CD4-positive, alpha-beta T cell treated with Interleukin-15 for 1 hour (primary cell): ENCODE measurements at places on chromosomes 2 and 18.

DNA sequence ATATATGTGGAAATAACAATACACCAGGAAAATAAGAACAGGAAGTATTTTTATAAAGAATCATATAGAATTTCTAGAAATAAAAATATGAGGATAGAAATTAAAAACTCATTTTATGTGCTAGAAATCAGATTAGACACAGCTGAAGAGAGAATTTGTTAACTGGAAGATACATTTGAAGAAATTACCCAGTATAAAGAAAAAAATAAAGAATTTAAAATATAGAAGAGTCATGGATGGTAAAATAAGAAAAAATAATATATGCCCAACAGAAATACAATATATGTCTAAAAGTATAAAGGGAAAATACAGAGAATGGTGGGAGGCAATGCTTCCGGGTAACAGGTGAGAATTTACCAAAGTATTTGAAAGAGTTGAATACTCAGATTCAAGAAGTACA lies 539.9 kb downstream of the NR4A2 start:
- no peak for DNase-seq

DNA sequence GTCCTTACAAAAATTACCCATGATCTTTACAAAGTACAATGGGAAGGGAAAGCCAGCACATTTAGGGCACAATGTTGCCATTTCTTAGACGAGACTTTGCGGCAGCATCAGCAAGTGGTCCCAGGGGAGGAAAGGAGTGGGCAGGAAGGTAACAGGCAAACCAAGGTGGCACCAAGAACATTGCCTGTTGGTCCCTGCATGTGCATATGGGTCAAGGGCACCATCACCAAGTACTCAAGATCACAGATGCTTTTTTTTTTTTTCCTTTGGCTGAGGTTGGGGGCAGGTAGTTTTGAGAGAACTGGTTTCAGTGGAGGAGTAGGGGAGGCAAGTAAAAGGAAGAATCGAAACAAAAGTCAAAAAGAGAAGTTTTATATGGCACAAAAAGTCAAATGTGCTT lies 752 bp upstream of the CYTIP start:
- DNase-seq, result peak; percentile 73

DNA sequence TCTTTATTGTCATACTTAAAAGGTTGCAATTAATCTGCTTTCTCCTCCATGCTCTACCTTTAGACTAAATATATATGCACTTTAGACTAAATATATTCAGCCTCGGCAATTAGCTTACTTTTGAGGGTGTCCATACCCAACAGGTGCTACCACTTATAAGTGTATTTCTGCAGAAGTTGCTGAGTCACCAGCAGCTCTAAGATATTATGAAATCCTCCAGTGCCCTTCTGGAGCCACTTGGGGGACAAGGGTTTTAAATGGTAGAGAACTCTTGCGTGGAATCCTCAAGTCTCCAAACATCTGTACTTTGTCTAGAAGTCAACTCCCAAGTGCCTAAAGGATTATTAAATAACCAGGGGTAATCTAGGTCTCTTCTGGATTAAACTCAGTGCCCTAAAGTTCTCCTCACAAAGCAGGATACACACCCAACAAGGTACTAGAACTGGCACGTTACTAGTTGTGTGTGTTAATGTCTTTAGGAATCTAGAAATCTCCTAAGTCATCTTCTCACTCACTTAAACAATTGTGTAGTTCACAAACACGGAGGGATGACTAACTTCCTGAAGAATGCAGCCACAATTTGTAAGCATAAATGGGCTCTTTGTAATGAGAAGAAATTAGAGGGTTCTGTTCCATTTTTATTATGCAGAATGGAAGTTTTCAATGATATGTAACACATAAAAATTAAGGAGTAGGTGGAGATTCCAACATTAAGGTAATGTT lies 159.7 kb downstream of the CD226 start:
- no peak for DNase-seq

DNA sequence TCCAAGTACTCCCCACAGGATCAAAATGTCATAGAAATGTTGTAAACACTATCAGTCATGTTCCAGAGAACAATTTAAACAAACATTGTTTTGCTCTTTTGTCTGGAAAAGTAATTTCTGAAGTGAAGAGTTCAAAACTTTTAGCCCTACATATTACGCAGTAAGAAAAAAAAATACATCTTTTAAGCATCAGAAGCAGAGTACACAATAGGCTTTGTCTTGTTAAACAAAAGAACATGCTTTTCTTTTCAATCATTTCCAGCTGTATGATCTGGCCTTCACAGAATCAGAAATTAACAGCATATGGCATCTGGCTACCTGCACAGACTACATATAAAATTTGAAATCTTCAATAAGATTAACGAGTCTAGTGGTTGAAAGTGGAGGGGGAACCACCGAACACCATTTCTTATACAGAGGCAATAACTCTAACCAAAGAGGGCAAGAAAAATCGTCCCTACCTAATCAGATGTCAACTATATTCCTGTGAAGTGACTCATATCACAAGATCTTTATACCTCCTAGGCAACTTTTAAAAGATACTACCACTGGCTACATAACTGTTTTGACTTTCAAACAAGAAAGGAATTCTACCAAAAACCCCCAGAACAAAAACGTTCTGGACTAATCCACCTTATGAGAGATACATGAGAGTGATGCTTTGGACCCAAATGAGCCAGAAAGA lies 149.3 kb downstream of the EXOC6B start:
- no peak for DNase-seq

DNA sequence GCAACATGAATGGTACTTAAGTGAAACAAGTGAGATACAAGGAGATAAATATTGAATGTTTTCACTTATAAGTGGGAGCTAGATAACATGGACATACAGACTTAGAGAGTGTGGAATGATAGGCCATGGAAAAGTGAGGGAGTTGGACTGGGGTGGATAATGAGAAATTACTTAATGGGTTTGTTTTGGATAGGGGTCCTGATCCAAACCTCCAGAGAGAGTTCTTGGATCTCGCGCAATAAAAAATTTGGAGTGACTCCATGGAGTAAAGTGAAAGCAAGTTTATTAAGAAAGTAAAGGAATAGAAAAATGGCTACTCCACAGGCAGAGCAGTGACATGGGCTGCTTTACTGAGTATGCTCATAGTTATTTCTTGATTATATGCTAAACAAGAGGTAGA lies 508.9 kb downstream of the CNTNAP5 start:
- no peak for DNase-seq

GRCh38 chr2:171247741-171248662 lies 87.3 kb upstream of the TLK1 start:
- peak; percentile 23 for DNase-seq

DNA sequence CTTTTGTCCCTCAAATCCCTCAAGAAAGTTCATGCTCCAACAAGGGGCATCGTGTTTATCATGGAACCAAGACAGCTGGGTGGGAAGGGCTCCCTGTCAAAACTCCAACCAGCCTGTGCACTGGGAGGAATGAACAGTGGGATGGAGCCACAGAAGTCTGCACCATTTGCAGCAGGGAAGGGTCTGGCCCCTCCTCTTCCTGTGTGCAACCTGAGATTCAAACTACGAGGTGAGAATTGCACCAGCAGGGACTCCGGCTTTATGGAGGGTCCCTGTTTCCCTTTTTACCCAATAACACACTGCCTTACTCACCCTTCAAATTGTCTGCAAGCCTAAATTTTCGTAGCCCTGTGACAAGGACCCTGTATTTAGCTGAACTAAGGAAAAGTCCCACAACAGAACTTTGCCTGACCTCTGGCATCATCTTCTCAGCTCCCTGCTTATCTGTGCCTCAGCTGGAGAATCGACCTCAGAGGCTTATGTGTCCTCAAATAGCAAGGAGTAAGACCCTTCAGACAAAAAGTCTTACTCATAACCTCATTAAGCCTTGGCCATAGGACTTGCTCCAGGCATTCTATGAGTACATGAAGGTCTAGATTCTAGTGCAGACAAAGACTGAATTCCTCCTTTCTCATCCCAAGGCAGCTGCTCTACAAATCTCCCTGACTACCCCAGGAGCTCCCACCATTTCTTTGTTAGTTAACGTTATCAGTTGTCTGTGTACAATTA lies 178.3 kb upstream of the SERPINE2 start:
- DNase-seq, result no peak

DNA sequence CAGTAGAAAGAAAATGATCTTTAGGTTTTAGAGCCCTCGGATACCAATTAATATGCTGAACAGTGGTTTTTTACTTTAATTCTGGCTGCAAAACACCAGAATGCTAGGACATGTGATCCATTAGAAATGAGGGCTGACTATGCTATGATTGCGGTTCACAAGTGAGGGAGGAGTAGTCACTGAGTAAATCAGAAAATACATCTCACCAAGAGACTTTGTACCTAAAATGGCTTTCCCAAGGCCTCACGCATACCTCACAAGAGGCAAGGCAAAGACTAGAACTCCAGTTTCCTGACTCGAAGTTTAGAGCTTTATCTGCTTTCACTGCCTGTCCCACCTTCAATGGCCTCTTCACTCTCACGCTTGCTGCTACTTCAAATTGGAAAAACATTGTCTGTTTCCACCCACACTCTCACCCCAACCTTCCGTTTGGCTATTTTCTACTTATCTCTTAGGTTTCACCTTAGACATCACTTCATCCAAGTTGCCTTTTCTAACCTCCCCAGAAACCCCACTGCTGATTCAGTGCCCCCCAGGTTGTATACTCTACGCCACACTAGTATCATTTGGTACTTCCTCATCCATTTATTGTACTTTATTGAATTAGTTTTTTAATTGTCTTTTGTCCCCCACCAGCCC lies 5.1 kb upstream of the MBD2 start:
- no peak for DNase-seq

- DNase-seq, result no peak
Observed at GRCh38 chr18:49548229-49548636, 13.6 kb upstream of the LIPG start.

GRCh38 chr2:54332386-54332785 lies 76.4 kb upstream of the TSPYL6 start:
- no peak for DNase-seq

- DNase-seq, result no peak
Observed at GRCh38 chr18:46152808-46153617, 48.8 kb downstream of the HAUS1 start.

GRCh38 chr2:196427986-196428634 lies 211.4 kb upstream of the CCDC150 start:
- no peak for DNase-seq

DNA sequence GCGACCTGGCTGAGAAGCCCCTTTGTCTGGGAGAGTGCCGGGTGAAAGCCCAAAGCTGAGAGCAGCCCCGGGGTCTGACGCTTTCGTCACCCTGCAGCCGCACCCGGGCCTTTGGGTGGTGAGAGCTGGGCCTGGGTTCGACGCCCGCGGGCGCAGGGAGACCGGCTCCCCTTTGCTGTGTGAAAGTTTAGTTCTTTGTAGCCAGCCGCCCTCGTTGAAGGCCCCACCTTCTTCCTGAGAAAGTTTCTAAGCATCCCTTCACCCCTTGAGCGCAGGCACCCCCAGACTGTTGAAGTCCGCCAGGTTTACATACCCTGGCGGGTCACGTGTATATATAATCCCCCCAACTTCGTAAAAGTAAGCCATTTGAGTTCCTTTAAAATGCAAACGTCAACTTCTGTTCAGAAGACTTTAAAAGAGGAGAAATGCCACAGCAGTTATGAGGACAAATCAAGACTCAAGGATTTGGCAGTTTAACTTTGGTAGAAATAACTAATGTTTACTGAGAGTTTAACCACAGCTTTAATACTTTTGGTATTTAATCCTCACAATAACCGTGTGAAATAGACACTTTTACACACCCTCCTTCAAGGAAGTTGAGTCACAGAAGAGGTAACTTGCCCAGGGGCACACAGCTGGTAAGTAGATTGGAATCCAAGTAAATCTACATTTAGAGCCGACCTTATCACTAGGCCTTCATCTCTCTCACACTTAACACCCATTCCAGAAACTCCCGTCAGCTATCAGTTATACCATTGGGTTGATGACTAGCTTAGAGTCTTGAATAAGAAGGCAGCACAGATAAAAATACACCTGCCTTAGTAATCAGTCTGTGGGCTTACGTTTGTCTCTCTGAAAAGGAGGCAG lies 1.1 kb upstream of the MBOAT2 start:
- no peak for DNase-seq

- no peak for DNase-seq
Observed at GRCh38 chr2:133063775-133064174, 393.8 kb upstream of the LYPD1 start.

GRCh38 chr2:180778291-180778690 lies 202.1 kb upstream of the UBE2E3 start:
- no peak for DNase-seq

DNA sequence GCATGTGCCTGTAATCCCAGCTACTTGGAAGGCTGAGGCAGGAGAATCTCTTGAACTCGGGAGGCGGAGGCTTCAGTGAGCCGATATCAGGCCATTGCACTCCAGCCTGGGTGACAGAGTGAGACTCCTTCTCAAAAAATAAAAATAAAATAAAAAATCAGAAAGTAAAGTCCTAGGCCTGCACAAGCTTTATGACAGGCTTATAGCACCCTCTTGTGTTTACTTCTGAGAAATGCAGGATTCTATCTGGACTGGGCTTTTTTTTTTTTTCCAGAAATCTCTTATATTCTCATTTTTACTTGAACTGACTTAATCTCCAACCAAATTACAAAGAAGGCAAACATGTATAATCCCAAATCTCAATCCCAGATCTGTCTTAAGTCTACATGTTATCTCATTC lies 26.1 kb upstream of the REG3G start:
- no peak for DNase-seq

DNA sequence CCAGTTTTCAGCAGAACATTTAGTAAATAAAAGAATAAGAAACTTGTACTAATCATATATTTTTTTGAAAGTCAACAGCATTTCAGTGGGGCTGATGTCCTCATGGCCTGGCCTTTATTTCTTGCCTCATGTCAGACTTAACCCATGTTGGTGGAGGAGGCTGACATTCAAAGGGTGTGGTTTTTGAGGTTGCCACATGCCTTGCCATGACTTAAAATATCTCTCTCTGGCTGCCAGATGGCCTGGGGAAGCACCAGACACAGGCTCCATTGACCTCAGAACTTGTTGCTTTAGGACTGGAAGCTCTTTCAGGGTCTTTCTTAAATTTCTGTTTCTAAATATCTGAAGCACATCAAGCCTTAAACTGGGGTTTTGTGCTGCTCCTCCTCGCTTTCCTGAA lies 32.5 kb upstream of the CD28 start:
- peak; percentile 24 for DNase-seq

- DNase-seq, result no peak
Observed at GRCh38 chr2:215811409-215812345, 201.7 kb downstream of the MREG start.

GRCh38 chr2:164046040-164046439 lies 310.2 kb upstream of the FIGN start:
- DNase-seq, result no peak

DNA sequence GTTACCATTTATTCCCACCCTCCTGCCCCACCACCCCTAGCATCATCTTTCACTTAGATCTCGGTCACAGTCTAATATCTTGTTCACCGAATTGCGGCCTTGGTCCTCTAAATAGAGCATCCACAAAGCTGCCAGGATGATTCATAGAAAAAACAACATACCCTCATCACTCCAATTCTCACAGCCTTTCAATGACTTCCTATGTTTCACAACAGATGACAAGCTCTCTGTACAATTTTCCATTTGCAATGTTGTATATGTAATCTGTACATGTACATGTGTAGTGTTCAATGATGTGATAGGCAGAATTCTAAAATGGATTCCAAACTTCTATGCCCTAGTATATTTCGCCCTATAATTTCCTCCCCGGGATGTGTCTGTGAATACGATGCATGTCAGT lies 675.6 kb upstream of the CELF4 start:
- DNase-seq, result no peak

- DNase-seq, result no peak
Observed at GRCh38 chr18:76474824-76475223, 20.2 kb downstream of the ZNF516 start.

GRCh38 chr18:37484983-37485834 lies 80.4 kb downstream of the CELF4 start:
- DNase-seq, result no peak

- DNase-seq, result no peak
Observed at GRCh38 chr2:62267696-62268095, 71.8 kb downstream of the B3GNT2 start.
